ENCODE measurements at places on chromosomes 6 and 20.

DNA sequence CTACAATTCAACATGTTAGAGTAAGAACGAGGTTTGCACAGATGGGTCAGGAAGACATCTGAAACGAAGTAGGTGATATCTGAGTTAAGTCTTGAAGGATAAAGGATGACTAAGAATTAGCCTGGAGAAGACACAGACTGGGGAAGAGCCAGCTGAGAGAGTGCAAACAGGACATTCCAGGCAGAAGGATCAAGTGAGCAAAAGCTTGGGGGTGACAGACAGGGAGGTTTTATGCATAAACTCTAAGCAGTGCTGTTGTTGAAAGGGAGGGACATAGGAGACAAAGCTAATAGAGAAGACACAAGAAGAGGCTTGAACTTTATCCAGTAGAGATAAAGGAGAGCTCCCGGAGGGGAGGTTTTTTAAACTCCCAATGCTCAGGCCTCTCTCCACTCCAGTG, 15.0 kb upstream of the ETV7 start:
- no peak for DNase-seq

- DNase-seq, result no peak
Measured at GRCh38 chr20:11646359-11646758, 271.3 kb upstream of the BTBD3 start.

DNA sequence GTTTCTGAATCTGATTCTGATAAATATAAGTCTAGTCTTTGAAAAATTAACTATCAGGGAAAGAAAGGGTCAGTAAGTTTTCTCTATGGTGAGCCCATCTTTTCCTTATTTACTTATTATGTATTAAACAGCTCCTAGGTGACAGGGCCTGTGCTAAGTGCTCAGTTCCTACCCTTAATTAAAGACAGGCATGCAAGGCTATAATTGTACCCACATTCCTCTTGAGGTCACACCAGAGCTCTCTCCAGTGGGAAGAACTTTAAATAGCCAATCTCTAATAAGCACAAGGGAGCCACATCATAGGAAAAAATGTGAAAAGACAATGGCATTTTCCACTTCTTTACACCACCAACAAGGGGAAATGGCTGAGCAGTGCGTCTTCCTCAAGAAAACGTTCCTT, 421.8 kb upstream of the SLC35B3 start:
- no peak for DNase-seq

DNA sequence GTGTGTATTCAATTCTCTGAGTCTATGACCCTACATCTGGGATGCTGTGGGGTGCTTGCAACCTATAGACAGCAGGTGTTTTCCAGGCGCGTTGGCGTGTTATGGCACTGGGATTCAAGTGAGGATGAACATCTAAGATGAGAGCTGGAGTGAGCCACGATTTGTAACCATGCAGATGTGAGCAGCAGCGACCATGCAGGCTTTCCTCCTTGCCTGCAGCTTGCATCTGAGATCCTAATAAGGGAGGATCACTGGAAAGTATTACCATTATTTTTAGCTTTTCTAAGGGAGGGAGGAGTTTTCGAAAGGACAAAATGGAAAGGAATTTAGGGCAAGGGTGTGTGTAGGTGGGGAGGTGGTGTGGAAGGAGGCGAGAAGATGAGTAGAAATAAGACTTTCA, 216.7 kb downstream of the ATXN1 start:
- DNase-seq, result no peak

- no peak for DNase-seq
Measured at GRCh38 chr20:46027245-46027853, 1.7 kb upstream of the SLC12A5 start.

Measured in NCI-H187 (cell line).